ENCODE measurements at places on chromosomes 16 and 17.

DNA sequence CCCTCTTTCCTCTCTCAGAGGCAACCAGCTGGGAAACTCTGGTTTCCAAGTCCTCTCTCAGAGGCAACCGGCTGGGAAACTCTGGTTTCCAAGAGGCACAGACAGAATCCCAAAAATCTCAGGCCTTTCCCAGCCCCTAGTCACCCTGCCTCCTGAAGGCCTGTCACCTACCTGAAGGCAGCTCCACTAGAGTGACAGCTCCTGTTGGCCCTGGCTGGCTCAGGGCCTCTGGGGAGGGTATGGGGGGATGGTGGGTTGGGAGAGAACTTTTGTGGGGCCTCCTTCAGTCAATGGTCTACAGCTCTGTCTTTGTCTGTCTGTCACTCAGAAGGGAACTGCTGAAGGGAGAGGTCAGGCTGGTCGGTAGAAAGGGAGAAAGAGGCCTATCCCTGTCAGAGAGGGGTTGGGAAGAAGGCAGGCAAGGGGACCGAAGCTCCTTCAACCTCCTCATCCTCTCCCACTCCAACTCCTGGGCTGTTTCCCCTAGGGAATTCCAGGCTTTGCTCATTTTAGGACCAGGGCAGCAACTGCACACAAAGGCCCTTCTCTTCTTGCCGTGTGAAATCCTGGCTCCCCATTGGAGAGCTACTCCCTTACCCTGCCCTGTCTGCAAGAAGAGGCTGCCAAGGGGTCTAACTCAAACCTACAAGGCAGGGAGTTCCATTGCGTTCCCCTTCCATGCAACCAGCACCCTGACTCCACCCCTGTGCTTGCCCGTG, 23.6 kb downstream of the COPZ2 start:
- DNase-seq = no peak

- DNase-seq = no peak
Measured at GRCh38 chr16:30914830-30915229, 8.5 kb upstream of the FBXL19 start.

GRCh38 chr16:20960899-20961298, 60.3 kb downstream of the LYRM1 start:
- DNase-seq = no peak

GRCh38 chr17:10754109-10754508, 24.3 kb upstream of the TMEM220 start:
- DNase-seq = no peak

- DNase-seq = no peak
Measured at GRCh38 chr16:66457888-66458287, 30.8 kb downstream of the BEAN1 start.

DNA sequence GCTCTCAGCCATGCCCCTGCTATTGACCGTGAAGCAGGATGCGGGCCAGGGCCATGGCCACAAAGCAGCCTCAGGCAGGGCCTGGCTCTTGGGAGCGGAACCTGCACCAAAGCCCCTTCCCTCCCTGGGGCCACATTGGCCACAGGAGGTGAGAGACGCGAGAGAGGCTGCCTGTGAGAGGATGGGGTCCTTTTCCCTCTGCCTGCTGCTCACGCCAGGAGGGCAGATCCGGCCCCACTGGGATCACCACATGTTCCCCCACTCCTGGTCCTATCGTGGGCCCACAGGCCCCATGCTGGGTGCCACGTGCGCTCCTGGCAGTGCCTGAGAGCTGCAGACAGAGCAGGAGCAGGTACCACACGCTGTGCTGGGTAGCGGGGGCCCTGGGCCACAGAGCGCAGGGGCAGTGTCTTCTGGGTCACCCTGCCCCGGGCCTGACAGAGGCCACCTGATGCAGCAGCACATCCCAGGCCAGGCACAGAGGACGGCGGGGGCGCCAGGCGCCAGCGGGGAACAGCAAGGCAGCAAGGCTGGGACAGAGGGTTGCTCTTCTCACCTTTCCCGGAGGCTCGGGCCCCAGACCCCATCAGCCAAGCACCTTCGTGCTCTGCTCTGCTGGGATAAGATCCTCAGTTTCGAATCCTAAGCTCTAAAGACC, 9.2 kb upstream of the NUDT16L1 start:
- DNase-seq = no peak

- no peak for DNase-seq
Measured at GRCh38 chr17:49106321-49107210, 26.0 kb upstream of the B4GALNT2 start.

- DNase-seq = no peak
Measured at GRCh38 chr17:29620271-29620670, 2.4 kb downstream of the CORO6 start.

GRCh38 chr17:81400154-81400977, 5.1 kb downstream of the BAHCC1 start:
- no peak for DNase-seq
